Thyroid gland (tissue), 4 donors: ENCODE measurements at places on chromosomes 2 and 18. TPM values are rescaled to one million over a fixed set of nuclear protein-coding genes. Genes with fewer than 3 reads are reported as not detected.
A peak's percentile ranks its signal among the peaks of the same experiment; 100 is the strongest.

DNA sequence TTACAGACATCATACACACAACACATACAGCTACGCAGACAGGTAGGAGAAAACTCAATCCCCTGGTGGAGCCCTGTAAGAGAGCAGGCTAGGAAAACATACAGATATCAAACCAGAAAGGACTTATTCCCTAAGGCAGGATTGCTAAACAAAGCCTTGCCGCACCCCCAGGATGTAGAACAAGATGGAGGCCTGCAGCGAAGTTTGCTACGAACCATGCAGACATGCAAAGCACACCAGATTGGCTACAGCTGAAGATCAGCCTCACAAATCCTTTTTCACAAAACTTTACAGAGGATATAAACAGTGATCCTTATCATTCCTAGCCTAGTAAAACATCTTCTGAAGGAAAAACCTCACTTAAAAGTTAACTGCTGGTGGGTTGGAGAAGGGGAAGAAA lies 28.3 kb downstream of the C18orf54 start:
- DNase-seq, result no peak
- no peaks in the 10 kb centered on the region for H3K4me1 ChIP-seq
- no peak overlapping the region for H3K27ac ChIP-seq
- H3K27me3 ChIP-seq, result no peaks in the 10 kb centered on the region
- H3K36me3 ChIP-seq, result no peaks in the 10 kb centered on the region

CDH19 gene
- total RNA-seq, result 0.78 TPM

GRCh38 chr2:204673877-204674276 lies 128.6 kb downstream of the PARD3B start:
- DNase-seq, result no peak
- no peaks in the 10 kb centered on the region for H3K4me1 ChIP-seq
- no peak overlapping the region for H3K27ac ChIP-seq
- H3K4me3 ChIP-seq, result no peak overlapping the region
- no peaks in the 10 kb centered on the region for H3K27me3 ChIP-seq
- H3K36me3 ChIP-seq, result no peaks in the 10 kb centered on the region

SLC66A3 gene
- 40.2 TPM for total RNA-seq

DNA sequence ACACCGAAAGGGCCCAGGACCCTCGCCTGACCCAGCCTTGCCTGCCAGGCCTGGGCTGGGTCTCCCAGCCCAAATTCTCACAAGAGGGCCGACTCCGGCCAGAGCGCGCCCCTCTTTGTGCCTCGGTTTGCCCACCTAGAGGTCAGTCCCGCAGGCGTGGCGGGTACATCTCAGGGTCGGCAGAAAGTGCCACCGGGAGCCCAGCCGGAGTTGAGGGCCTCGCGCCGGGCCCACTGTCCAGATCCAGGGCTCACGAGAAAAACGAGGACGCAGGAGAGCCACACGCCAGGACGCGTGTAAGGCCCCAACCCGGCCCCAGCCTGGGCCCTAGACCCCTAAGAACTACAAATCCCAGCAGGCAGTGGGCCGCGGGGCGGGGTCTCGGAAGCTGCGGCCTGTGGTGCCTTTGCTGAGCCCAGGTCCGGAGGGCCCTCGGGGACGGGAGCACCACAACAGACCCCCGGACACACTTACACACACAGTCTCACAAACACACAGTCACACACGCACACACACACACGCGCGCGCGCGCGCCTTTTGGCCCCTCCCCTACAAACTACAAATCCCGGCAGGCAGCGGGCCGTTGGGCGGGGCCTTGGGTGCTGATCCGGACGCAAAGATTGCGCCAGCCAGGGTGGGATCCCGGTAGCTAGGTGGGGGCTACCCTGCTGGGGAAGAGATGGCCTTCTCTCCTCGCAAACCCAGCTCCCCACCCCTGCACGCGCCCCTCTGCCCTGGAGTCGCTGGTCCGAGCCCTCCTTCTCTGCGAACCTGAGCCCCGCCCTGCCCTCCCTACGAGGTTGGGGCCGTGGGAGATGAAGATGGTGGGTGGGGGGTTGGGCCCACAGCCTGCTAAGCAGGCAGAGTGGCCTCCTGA lies at the start of gene SH2D6:
TSS of gene SH2D6 (plus strand) at position 583 of the 877 bp plus-strand sequence. CDS start 10,752 bp downstream, outside the sequence.
- H3K4me1 ChIP-seq, result peaks cover 70% of the 10 kb centered on the region
- H3K27me3 ChIP-seq, result no peaks in the 10 kb centered on the region
- peak within 1 kb of the TSS; percentile 40 for H3K4me3 ChIP-seq

- DNase-seq, result no peak
- no peaks in the 10 kb centered on the region for H3K4me1 ChIP-seq
- no peak overlapping the region for H3K27ac ChIP-seq
These were observed 5.5 kb upstream of the ECEL1 start for GRCh38 chr2:232492963-232493700.

DNA sequence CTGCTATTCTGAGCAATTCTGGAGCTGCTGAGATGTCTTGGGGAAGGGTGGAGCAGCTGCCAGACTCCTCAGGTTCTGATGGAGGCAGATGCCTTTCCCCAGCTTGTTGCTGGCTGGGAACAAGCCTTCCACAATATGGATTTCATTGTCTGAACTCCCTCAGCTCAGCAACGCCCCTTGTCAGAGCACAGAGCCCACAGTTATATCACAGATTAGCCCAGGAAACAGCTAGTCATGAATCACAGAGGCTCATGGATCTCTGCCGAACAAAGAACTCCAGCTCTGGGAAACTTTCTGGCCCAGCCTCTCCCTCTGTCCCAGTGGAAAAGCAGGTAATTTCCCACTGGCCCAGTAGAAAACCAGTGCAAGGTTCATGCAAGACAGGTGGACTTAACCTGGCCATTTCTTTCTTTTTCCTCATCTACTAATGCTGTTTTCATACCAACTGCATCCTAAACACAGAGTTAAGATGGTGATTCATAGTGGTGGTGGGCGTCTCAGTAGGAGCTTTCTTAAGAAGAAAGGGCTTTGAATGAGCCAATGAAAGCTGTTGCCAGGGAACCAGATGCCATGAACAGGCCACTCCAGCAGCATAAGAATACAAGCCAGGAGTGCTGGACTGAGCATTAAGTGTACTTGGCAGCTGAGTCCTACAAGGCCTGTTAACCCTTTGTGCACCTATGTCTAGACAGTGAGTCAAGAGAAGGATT lies 8.7 kb upstream of the KIAA2012 start:
- H3K4me1 ChIP-seq, result peaks cover 18% of the 10 kb centered on the region
- no peaks in the 10 kb centered on the region for H3K27me3 ChIP-seq
- H3K4me3 ChIP-seq, result no peak overlapping the region
- peak overlapping the region; percentile 53 for H3K27ac ChIP-seq
- DNase-seq, result peak; percentile 76
- no peaks in the 10 kb centered on the region for H3K36me3 ChIP-seq

DNA sequence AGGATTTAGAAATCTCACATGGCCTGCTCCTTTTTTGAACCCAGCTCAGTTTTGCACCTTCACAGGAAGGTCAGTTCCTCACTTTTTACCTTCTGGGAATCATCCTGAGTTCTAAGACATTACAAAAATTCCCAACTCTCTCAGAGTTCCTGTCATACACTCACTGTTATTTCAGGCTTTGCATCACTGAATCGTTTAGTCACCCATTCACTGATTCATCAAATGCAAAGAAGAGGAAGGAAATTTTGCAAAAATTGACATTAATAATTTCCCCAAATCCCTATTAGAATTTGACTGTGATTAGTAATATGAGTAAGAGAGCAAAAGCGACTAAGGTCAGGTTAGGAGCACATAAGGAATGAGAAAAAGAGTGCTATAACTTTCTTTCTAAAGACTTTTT lies 197.5 kb downstream of the PDE1A start:
- H3K4me3 ChIP-seq, result no peak overlapping the region
- no peaks in the 10 kb centered on the region for H3K36me3 ChIP-seq
- no peaks in the 10 kb centered on the region for H3K27me3 ChIP-seq
- peaks cover 5% of the 10 kb centered on the region for H3K4me1 ChIP-seq
- no peak for DNase-seq

MITD1 gene
- 21.7 TPM for total RNA-seq

LRP2 gene
- total RNA-seq, result 164 TPM

DUSP2 gene
- total RNA-seq, result 8.4 TPM

ITM2C gene
- 41.4 TPM for total RNA-seq

DNA sequence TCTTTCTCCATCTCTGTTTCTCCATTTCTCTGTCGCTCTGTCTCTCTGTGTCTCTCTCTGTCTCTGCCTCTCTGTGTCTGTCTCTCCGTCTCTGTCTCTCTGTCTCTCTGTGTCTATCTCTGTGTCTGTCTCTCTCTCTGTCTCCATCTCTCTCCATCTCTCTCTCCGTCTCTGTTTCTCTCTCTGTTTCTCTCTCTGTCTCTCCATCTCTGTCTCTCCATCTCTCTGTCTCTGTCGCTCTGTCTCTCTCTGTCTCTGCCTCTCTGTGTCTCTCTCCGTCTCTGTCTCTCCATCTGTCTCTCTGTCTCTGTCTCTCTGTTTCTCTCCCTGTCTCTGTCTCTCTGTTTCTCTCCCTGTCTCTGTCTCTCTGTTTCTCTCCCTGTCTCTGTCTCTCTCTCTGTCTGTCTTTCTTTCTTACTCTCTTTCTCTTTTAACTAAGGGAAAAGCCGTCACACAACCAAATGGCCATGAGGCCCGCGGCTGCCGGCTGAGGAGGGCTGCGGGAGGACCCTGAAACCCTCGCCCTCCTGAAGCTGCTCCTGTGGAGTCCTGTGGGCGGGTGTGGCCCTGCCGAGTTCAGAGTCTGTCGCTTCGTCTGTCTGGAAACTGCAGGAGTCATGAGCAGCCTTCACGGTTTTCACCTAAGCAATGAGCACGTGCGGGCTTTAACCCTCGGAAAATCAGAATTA lies 29.3 kb downstream of the NFATC1 start:
- H3K4me3 ChIP-seq, result no peak overlapping the region
- no peaks in the 10 kb centered on the region for H3K27me3 ChIP-seq
- DNase-seq, result no peak

DNA sequence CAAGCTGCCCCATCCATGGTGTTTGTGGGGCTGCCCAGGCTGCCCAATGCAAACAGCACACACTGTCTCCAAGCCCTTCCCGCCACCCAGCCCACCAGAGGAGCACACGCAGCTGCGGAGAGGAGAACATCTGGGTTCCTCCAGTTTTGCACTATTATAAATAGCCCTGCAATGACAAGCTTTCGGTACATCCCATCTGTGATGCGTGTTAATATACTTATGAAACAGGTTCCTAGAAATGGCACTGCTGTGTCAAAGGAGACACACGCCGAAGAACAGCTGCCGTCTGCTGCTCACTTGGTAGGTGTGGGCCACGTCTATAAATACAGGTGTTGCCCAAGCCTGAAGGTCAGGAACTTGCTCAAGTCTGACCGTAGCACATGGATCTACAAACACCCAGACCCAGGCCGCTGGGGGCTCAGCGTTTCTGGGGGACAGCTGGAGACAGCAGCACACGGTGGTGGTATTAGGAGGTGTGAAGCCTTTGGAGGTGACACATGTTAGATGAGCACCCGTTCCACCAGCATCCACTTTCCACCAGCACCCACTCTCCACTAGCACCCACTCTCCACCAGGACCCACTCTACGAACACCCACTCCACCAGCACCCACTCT lies 34.3 kb downstream of the PXDN start:
- no peaks in the 10 kb centered on the region for H3K27me3 ChIP-seq
- DNase-seq, result no peak
- peaks cover 4% of the 10 kb centered on the region for H3K4me1 ChIP-seq
- H3K27ac ChIP-seq, result no peak overlapping the region
- H3K4me3 ChIP-seq, result no peak overlapping the region

DNA sequence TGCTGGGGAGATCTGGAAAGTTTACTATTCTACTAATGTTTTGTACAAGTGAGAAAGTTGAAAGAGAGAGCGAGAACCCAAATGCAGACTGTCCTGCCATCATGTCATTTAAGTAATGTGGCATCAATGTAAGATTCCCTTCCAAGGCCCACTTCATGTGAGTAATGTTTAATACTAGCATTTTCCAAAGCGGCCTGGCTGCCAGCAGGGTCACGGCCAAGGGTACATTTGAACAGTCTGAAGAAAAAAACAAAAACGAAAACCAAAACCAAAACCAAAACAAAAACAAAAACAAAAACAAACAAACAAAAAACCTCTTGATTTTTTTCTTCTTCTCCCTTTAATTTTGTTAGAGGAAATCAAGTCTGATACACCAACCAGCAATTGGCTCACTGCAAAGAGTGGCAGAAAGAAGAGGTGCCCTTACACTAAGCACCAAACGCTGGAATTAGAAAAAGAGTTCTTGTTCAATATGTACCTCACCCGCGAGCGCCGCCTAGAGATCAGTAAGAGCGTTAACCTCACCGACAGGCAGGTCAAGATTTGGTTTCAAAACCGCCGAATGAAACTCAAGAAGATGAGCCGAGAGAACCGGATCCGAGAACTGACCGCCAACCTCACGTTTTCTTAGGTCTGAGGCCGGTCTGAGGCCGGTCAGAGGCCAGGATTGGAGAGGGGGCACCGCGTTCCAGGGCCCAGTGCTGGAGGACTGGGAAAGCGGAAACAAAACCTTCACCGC lies 2.2 kb downstream of the HOXD10 start:
- H3K4me3 ChIP-seq, result no peak overlapping the region
- no peaks in the 10 kb centered on the region for H3K4me1 ChIP-seq
- peaks cover 68% of the 10 kb centered on the region for H3K27me3 ChIP-seq
- DNase-seq, result no peak

DNA sequence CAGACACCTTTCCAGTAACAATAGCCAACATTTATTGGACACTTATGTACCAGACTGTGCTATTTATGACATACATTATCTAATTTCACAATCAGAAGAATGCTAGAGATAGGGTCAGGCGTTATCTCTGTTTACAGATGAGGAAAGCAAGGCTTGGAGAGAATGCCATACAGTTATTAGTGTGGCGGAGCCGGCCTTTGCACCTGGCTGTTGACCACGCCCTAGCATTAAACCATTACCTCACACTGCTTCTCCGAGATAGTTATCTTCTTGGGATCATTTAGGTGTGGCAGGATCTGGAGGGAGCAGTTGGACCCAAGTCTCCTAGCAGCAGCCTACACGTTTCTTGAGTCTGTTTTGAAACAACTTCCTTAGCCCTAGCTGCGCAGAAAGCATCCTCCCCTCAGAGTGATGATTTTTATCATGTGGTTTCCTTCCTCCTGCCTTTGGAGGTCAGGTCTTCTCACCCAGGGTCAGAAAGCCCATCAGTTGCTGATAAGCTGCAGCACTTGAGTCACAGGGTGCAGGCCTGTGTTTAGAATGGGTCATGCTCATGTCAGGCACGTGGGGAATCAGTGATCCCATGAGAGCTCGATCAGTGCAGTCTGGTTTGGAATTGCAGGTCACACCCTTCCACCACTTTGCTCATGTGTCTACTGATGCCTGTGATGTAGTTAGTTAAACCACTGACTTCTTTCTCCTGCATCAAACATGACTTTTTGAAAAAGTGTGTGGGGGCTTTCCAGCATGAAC lies 118.2 kb downstream of the SPTBN1 start:
- H3K36me3 ChIP-seq, result no peaks in the 10 kb centered on the region
- no peak for DNase-seq
- no peak overlapping the region for H3K4me3 ChIP-seq
- H3K27ac ChIP-seq, result no peak overlapping the region
- H3K4me1 ChIP-seq, result peaks cover 46% of the 10 kb centered on the region

DTYMK gene
- total RNA-seq, result 9.6 TPM

DIPK1C gene
- not detected for total RNA-seq

- no peak overlapping the region for H3K27ac ChIP-seq
- no peak overlapping the region for H3K4me3 ChIP-seq
- H3K36me3 ChIP-seq, result no peaks in the 10 kb centered on the region
- H3K4me1 ChIP-seq, result no peaks in the 10 kb centered on the region
- H3K27me3 ChIP-seq, result no peaks in the 10 kb centered on the region
These were observed 868.8 kb downstream of the EPHA4 start for GRCh38 chr2:220703279-220703678.

STARD6 gene
- not detected for total RNA-seq

NEU2 gene
- not detected for total RNA-seq
